ENCODE measurements at places on chromosomes 3 and 15.
A peak's percentile ranks its signal among the peaks of the same experiment; 100 is the strongest.

DNA sequence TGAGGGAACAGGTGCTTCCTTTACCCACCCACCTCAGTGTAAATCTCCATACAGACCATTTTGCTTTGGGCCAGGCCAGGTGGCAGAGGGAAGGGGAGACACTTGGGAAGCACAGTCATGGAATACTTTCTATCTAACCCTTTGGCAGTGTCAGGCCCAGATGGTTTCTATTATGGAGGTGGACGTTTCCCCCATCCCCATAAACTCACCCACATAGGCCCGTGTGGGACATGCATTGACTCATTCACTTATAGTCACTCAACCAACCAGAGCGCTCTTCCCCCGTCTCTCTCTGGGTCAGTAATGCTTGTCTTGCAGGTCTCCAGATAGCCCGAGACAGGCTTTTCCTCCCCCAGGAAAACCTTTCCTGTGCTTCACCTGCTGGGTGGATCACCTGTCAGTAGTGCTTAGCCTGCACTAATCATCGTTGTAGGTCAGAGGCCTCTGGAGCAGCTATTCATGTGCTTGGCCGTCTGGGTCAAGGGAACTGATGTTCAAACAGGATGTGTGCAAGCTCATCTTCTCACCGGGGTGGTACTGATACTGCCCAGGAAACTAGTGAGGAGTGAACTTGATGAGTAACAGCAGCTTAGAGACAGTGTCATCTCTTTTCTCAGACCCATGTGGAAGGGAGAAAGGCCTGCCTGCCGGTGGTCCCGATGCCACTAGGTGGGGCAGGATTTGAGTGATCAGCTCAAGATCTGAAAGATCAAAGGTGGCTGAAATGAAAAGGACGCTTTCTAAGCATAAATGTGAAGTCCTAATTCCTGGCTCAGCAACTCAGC lies 67.1 kb downstream of the CEMIP start:
- DNase-seq, result no peak

DNA sequence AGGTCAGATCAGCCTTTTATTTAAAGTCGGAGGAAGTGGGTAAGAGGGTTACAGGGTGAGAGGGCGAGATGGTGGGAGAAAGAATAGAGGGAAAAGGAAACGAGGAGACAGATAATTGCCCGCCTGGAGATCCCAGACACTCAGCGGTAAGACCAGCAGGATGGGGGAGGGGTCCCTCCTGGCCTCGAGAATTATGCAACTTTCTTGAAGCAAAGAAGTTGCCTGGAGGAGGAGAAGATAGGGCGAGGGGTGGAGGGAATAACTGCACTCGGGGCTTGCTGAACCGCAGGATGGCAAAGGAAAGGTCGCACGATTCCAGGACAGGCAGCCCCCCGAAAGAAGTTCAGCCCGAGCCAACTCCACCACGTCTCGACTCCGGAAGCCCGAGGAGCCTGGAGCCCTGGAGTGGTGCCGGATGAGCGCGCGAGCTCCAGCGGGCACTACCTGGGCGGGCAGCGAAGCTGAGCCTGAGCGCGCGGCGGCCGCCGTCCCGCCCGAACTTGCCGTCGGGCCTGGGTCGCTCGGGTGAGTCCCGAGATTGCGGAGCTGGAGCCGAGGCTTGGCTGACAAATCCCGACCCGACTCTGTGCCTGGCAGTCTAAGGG lies 402 bp downstream of the WWTR1 start:
- peak; percentile 56 for DNase-seq

DNA sequence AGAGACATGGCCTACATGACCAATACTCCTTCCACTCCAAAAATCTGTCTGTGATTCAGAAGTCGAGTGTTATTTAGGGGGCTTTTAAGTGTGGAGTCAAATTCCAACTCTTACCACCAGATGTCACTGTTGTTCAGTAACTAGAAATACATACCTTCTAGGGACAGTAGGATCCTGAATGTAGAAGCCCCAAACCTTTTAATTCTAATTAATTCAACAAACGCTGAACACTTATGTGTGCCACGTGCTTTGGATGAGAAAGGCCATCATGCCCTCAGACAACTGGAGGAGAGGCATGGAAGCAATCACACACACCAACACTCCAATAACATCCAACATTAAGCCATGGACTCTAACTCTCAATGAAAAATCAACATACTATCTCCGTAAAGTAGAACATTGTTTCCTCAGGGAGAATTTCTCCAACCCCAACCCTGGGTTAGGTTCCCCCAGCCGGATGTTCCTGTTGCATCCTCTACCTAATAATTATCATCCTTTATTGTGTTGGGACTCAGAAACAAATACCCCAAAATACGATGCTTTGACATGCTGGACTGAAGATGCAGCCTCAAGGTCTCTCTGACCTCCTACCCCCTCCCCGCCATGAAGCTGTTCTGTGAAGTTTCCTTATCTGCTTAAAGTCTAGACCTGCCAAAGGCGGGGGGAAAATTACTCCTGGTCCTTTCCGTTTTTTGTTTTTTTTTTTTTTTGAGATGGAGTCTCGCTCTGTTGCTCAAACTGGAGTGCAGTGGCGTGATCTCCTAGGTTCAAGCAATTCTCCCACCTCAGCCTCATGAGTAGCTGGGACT lies 8.0 kb upstream of the CCDC13 start:
- DNase-seq, result peak; percentile 51

DNA sequence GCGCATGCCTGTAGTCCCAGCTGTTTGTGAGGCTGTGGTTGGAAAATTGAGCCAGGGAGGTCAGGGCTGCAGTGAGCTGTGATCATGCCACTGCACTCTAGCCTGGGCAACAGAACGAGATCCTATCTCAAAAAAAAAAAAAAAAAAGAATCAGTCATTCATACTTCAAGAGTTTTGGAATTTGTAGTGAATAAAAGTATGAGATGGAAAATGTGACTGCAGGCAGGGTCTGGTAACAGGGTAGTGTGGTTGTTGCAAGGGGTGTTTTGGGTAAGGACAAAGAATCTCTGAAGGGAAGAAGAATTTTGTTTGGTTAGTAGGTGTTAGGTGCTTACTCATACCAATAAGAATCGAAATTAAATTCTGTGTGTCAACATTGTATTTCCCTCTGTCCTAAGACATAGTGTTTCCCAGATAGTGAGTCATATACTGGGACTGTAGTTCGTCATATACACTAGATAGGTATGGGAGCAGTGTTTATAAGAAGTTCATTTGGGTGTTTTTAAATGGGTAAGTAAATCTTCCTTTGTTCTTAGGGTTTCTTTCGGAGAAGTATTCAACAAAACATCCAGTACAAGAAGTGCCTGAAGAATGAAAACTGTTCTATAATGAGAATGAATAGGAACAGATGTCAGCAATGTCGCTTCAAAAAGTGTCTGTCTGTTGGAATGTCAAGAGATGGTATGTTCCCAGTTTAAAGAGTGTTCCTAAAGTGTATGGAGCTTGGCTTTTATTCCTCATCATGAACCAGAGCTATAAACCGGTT lies 14.2 kb downstream of the NR1D2 start:
- no peak for DNase-seq

DNA sequence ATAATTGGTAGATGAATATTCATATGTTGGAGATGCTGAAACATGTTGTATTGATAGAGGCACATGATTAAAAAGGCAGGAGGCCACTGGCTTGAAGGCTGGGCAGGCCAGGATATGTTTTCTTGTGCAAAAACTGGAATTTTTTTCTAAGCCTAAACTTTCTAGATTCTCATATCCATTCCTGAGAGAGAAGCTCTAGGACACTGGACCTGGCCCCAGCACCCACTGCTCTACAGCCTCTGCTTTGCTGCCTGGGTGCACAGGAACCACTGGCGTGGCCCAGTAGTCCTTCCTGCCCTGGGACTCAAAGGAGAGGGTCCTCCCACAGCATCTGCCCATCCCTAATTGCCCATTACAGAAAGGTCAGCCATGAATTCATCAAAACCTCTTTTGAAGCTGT lies 58.1 kb upstream of the APEH start:
- no peak for DNase-seq

- no peak for DNase-seq
Measured at GRCh38 chr3:135161425-135161824, 366.4 kb downstream of the EPHB1 start.

GRCh38 chr3:54165865-54166264 lies 43.5 kb downstream of the CACNA2D3 start:
- no peak for DNase-seq

- no peak for DNase-seq
Measured at GRCh38 chr3:98508582-98508981, 11.1 kb downstream of the OR5K2 start.

All from CD8-positive, alpha-beta memory T cell (primary cell).